Thoracic aorta (tissue), 2 donors: ENCODE measurements at places on chromosomes 7 and 10. TPM values are rescaled to one million over a fixed set of nuclear protein-coding genes. Genes with fewer than 3 reads are reported as not detected.

GRCh38 chr10:29160150-29160617, 128.7 kb upstream of the LYZL1 start:
- no peaks in the 10 kb centered on the region for H3K27me3 ChIP-seq
- no peak for DNase-seq
- no peaks in the 10 kb centered on the region for H3K36me3 ChIP-seq
- H3K4me3 ChIP-seq, result no peak overlapping the region

GRCh38 chr10:4136121-4136520, 351.1 kb upstream of the KLF6 start:
- peaks cover 14% of the 10 kb centered on the region for H3K4me1 ChIP-seq
- no peaks in the 10 kb centered on the region for H3K27me3 ChIP-seq
- H3K36me3 ChIP-seq, result no peaks in the 10 kb centered on the region

GRCh38 chr7:21253740-21254687, 173.9 kb upstream of the SP4 start:
- H3K36me3 ChIP-seq, result no peaks in the 10 kb centered on the region
- no peaks in the 10 kb centered on the region for H3K27me3 ChIP-seq
- H3K27ac ChIP-seq, result no peak overlapping the region
- H3K4me1 ChIP-seq, result no peaks in the 10 kb centered on the region
- H3K4me3 ChIP-seq, result no peak overlapping the region
- no peak for DNase-seq

DNA sequence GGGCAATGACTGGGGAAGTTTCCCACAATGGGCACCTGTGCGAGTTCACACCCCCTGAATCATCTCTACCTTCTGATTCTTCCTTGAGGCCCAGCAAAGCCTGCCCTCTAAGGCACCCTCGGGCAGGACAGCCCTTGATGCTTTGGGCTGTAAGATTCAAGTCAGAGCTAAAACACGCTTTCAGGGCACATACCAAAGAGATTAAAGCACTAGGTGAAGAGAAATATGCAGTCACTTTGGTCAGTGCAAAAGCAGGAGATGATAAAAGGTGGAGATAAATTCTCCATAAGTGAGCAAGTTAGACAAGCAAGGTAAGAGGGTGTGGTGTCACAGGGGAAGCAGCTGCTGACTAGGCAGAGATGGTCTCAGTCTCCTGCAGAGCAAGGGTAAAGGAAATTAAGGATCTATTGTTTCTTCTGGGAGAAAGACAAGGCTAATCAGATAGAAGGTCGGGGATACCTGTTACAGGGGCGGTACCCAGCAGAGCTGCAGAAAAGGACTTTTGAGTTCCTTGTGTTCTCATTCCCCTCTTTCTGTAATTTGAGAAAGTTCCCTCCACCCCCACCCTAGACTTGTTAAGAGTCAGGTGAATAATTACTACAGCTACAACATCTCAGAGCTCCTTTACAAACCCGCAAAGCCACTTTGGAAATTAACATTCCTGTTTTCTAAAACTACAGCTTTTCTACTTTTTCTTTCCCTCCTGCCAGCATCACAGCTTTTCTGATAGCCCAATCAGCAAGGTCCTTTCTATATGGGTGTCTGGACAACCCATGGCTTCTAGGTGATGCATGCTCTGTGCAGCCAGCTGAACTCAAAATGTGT, 26.4 kb downstream of the PDLIM1 start:
- no peak overlapping the region for H3K4me3 ChIP-seq
- DNase-seq, result no peak
- H3K27ac ChIP-seq, result peak overlapping the region; percentile 23
- no peaks in the 10 kb centered on the region for H3K27me3 ChIP-seq
- peaks cover 86% of the 10 kb centered on the region for H3K4me1 ChIP-seq

GRCh38 chr7:22894546-22894945, 71.9 kb upstream of the TOMM7 start:
- DNase-seq, result no peak
- H3K36me3 ChIP-seq, result no peaks in the 10 kb centered on the region
- no peaks in the 10 kb centered on the region for H3K27me3 ChIP-seq
- no peaks in the 10 kb centered on the region for H3K4me1 ChIP-seq
- no peak overlapping the region for H3K27ac ChIP-seq

GRCh38 chr10:117165538-117166417, 27.7 kb upstream of the VAX1 start:
- H3K4me3 ChIP-seq, result peak overlapping the region; percentile 65
- no peak overlapping the region for H3K27ac ChIP-seq
- no peaks in the 10 kb centered on the region for H3K36me3 ChIP-seq
- no peak for DNase-seq
- peaks cover 39% of the 10 kb centered on the region for H3K4me1 ChIP-seq
- peaks cover 45% of the 10 kb centered on the region for H3K27me3 ChIP-seq

DNA sequence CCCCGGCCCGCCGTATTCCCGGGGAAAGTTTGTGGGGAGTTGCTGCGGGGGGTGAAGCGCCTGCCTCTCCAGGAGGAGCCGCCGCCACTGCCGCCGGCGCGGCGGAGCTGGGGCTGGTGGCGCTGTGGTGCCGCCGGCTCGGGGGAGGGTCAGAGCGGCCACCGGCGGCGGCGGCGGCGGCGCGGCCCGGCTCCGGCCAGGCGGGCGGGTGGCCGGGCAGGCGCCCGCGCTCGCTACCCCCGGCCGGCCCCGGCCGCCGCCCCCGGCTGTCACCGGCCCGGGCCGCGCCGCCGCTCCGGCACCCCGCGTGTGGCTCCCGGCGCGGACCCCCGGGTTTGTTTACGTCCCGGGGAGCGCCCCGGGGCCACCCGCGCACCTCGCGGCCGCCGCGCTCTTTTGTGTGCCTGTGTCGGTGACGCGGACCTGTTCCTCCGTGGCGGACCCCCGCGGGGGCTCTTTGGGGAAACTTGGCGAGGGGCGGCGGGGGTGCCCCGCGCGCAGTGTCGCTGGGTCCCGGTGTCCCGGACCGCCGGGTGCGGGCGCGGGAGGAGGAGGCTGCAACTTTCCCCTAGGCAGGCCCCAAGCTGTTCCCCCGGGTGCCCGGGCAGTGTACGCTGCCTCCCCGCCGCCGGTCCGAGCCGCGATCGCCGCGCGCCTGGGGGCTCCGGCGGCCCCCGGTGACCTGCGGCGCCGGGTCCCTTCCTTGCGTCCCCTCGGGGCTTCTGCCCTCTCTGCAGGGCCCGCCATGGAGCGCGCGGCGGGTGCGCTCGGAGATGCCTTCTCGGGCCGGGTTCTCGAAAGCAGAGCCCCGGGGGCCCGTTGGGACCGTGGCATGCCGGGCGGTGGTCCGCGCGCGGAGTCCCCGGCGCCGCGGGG, 593 bp upstream of the CUX1 start:
- H3K36me3 ChIP-seq, result no peaks in the 10 kb centered on the region
- H3K4me1 ChIP-seq, result peaks cover 13% of the 10 kb centered on the region
- H3K4me3 ChIP-seq, result peak overlapping the region; percentile 89
- DNase-seq, result no peak
- H3K27me3 ChIP-seq, result no peaks in the 10 kb centered on the region
- peak overlapping the region; percentile 87 for H3K27ac ChIP-seq

GRCh38 chr7:6026011-6026819, 5.0 kb upstream of the ANKRD61 start:
- peaks cover 72% of the 10 kb centered on the region for H3K36me3 ChIP-seq
- no peaks in the 10 kb centered on the region for H3K27me3 ChIP-seq
- peak overlapping the region; percentile 43 for H3K4me3 ChIP-seq
- H3K4me1 ChIP-seq, result no peaks in the 10 kb centered on the region
- H3K27ac ChIP-seq, result peak overlapping the region; percentile 20
- DNase-seq, result peak; percentile 19

GRCh38 chr10:74262856-74263255, 111.8 kb downstream of the ADK start:
- no peaks in the 10 kb centered on the region for H3K27me3 ChIP-seq
- DNase-seq, result no peak
- peaks cover 3% of the 10 kb centered on the region for H3K4me1 ChIP-seq
- H3K4me3 ChIP-seq, result no peak overlapping the region
- no peaks in the 10 kb centered on the region for H3K36me3 ChIP-seq

DNA sequence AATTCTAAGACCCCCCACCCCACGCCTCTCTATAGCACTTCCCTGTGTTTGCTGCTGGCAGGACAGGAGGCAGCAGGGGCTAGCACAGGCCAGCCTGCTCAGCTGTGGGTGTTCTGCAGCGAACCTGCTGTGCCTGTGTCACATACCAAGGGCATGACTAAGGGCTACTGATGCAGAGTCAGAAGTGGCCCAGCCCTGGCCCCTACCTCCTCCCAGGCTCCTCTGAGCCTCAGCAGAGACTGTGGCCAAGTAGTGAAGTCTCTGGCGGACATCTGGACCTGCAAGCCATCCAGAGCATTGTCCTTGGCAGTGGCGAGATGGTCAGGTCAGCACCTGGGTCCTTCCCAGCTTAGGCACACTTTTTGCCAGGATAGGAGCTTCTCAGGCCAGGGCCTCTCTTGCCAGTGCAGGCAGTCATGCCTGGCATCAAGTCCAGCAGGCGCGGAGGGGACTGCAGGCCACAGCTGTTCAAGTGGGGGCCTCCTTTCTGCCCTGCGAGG, 116.3 kb upstream of the RET start:
- no peak for DNase-seq
- no peaks in the 10 kb centered on the region for H3K36me3 ChIP-seq
- H3K27ac ChIP-seq, result no peak overlapping the region
- H3K4me1 ChIP-seq, result no peaks in the 10 kb centered on the region
- H3K4me3 ChIP-seq, result no peak overlapping the region

DNA sequence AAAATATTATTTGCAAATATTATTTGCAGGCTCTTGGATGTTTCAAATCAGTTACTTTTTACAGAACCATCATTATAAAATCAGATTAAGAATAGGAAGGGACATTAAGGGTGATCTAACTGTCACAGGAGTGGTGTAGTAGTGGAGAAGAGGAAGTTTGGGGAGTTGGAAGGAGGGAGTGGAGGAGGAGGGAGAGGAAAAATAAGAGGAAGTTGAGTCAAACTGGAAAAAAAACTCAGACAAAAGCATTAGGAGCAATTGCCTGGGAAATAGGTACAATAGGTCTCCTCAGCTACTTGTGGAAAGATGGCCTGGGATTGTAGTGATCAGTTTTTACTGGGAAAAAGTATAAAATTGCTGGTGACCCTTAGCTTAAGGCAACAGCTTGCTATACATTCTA, 77.7 kb upstream of the GPR37 start:
- no peak for DNase-seq
- no peak overlapping the region for H3K4me3 ChIP-seq
- H3K27ac ChIP-seq, result no peak overlapping the region
- no peaks in the 10 kb centered on the region for H3K4me1 ChIP-seq

GRCh38 chr10:114095559-114096337, 52.1 kb downstream of the ADRB1 start:
- H3K27ac ChIP-seq, result no peak overlapping the region
- H3K4me1 ChIP-seq, result peaks cover 13% of the 10 kb centered on the region
- H3K27me3 ChIP-seq, result no peaks in the 10 kb centered on the region
- DNase-seq, result no peak
- H3K4me3 ChIP-seq, result peak overlapping the region; percentile 8
- H3K36me3 ChIP-seq, result no peaks in the 10 kb centered on the region

DNA sequence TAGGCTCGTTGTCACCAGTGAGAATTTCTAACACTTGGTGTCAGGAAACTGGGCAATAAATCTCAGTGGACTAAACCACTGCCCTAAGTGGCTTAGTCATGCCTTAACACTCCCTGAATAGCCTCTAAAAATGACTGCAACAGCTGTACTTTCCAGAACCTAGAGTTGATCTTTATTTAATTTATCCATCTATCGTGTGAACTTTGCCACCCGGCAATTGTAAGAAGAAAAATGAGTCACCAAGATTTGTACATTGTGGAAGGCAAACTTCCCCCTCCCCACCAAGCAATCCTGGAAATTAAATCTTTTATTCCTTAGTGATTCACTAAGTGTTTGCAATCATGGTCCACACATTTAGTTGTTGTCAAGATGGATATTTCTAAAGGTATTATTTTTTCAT, 47.1 kb downstream of the NXPH1 start:
- H3K4me3 ChIP-seq, result no peak overlapping the region
- no peaks in the 10 kb centered on the region for H3K27me3 ChIP-seq
- no peaks in the 10 kb centered on the region for H3K4me1 ChIP-seq
- no peaks in the 10 kb centered on the region for H3K36me3 ChIP-seq
- no peak for DNase-seq
- H3K27ac ChIP-seq, result no peak overlapping the region

DNA sequence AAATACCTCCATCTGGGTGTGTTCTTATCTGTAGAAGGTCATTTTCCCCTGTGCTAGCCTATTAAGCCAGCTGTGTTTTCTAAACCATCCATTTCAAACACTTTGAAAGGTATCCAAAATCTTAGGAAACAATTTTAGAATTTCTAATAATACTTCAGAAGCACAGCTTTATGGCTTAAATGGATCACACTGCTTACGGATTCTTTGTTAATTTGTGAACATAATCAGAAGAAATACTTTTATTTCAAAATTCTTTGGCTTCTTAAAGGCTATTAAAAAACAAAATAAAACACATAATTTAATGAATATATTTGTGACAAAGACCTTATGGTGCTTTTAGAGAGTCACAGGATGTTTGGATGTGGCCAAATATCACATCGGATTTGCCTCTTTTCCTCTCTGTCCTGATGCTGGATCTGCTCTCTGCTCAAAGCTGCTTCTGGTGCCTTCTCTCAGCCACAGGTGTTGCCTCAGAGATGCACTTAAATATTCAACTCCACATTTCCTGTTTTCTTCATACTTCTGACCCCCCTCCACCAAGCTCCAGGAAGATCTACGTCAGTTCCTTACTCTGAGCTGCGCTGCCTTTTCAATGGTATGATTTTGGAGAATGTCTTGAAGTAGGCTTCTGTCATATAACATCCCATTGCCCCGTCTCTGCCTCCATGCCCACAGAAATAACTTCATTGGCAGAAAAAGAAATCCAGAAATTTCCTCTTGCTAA, 230.6 kb downstream of the MLLT10 start:
- H3K4me1 ChIP-seq, result no peaks in the 10 kb centered on the region
- DNase-seq, result no peak
- no peaks in the 10 kb centered on the region for H3K36me3 ChIP-seq
- no peaks in the 10 kb centered on the region for H3K27me3 ChIP-seq
- H3K27ac ChIP-seq, result no peak overlapping the region
- H3K4me3 ChIP-seq, result no peak overlapping the region

NEURL1 gene
- total RNA-seq, result 0.28 TPM

XRCC2 gene
- total RNA-seq, result 0.14 TPM

BTAF1 gene
- 72.2 TPM for total RNA-seq

HOXA10 gene
- 0.81 TPM for total RNA-seq

CDK5 gene
- 3.1 TPM for total RNA-seq

TAS2R39 gene
- not detected for total RNA-seq

ABCB1 gene
- total RNA-seq, result 1.4 TPM

NPC1L1 gene
- 0.85 TPM for total RNA-seq

MYL10 gene
- not detected for total RNA-seq

IGFBP3 gene
- total RNA-seq, result 1,323 TPM

CYP2C8 gene
- total RNA-seq, result not detected

TRIM24 gene
- total RNA-seq, result 4.7 TPM

POU6F2 gene
- not detected for total RNA-seq

FAM131B gene
- 3.3 TPM for total RNA-seq

CRYGN gene
- 0.35 TPM for total RNA-seq

ZNF853 gene
- total RNA-seq, result 31.4 TPM
